NCI-H1105 (cell line): ENCODE measurements at places on chromosomes 13 and 19.

GRCh38 chr19:11293433-11294389, 2.2 kb upstream of the TSPAN16 start:
- DNase-seq, result peak; percentile 81

DNA sequence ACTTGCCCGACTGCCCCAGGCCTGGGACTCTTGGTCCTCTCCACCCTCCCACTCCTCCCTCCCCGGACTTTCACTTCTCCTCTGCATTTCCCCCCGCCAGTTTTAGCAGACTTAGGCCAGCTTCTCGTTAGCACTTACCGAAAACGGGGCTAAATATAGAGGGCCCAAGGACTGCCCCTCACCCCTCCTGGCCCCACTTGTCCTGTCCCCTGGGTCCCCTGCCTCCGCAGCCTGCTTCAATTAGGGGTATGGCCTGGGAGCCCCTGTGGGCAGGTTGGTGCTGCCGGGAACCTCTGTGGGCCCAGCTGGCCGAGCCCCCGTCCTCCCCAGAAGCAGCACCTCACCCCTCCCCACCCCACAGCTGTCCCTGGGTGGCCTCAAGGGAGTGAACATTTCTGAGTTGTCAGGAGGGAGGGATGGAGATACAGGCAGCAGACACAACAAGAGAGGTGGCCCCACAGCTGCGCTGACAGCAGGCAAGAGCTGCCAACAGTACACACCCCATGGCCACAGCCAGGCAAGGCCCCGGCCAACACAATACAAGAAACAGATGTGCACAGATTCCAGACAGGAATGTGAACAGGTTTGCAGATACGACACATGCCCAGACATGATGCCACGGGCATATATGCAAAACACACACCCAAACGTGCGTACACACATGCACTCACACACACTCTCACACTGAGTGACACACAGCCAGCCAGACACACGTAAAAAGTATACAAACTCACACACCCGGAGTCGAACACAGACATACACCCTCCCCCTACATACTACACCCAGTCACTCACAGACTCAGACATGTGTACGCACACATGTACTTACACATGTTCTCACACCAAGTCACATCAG, 2.6 kb downstream of the POU2F2 start:
- DNase-seq, result no peak

GRCh38 chr19:41192574-41193429, at the start of gene CYP2S1:
CYP2S1 (plus strand) TSS chr19:41193219; CDS start chr19:41193265, 46 bp downstream.
- DNase-seq, result no peak

DNA sequence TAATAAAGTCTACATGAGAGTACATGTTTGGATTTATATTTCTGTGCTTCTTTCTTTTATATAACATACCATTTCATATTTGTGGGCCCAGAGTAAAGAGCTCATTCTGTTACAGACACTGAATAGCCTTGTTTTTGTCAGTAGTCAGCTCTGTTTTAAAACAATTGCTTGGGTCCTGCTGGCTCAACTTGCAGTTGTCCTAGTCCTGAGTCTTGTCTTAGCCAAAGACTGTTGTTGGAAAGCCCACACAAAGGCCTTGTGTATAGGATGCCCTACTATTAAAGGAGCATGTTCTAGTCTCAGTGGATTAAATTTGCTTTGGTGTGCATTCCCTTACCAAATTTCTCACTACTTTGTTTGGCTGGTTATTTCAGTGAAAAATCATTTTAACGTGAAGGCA, 3.8 kb upstream of the KCNRG start:
- no peak for DNase-seq

DNA sequence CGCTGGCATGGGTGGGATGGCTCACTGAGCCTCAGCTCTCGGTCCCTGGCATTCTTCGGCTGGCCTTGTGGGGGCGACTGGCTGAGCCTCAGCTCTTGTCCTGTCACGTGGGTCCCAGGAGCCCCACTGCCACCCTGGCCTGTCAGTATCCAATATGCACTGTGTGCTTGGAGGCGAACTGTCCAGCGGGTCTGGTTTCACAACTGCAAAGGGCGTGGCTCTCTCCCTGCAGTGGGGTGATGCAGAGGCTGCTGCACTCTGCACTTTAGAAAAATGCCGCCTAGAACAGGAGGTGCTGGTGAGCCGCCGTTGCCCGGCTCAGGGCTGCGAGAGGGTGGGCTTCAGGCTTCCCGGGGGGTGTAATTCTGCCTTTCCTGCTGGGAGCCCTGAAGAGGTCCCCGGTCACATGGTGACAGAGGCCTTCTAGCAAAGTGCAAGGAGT, 17.0 kb upstream of the TMEM255B start:
- no peak for DNase-seq

- DNase-seq, result no peak
These were observed 608 bp downstream of the MYADM start for GRCh38 chr19:53868091-53868891.

GRCh38 chr19:6739883-6740588, 556 bp downstream of the TRIP10 start:
- DNase-seq, result no peak

DNA sequence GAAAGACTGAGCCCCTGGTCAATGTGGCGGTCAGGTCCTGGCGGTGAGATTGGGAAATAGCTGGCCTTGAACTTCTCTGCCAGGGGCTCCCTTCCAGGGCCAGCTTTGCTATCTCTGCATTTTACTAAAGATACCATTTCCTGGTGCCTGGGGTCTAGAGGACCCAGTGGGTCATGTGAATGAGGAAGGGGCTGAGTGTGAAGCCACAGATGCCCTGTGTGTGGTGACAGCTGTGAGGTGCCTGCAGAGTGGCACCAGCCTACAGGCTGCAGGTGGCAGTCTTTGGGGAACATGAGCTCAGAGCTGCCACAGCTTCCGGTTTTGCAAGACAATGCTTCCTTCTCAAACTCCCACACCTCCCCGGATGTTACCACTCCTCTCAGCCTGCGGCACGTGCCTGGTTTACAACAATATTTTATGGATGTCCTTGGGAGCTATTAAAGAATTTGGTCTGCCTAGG, 5.2 kb upstream of the MLNR start:
- no peak for DNase-seq

DNA sequence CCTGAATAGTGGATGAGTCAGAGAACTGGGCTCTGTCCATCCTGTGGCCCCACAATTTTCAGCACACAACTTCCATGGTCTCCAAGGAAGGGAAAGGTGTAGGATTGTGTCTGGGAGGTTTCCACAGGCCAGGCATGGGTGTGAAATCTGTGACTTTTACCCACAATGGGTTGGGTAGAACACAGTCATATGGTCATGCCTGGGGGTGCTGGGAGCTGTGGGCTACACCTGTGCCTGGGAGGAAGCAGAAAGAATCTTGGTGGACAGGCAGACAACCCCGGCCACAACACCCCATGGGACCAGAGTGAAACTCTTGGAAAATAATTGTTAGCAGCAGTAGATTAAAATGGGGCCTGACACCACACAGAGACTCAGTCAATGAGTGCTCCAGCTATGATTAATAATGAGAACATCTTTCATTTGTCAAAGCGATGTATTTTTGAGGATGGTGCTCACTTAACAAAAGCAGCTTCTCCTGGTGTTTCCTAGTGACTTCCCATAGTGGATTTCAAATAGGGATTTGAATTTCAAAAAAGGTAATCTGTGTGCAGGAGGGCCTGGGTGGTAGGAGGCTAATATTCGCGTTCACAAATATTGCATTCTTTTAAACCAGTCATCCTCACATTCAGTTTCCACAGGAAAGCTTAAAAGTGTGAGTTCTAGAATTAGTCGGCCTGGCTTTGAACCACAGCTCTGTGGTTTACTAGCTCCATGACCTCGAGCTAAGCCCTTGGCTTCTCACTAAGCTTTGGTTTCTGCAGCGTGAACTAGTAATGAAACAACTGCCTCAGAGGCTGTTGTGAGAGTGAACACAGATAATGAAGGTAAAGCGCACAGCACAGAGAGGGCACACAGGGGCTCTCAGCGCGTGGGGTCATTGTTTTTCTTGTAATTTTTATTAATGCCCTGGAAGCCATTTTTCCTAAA, 89.3 kb upstream of the UQCRFS1 start:
- DNase-seq, result no peak

- no peak for DNase-seq
These were observed 12.5 kb upstream of the ZNF675 start for GRCh38 chr19:23699521-23699860.

- DNase-seq, result no peak
These were observed 20.4 kb downstream of the AMER2 start for GRCh38 chr13:25151626-25152195.

GRCh38 chr13:36362914-36363313, 16.7 kb upstream of the SPART start:
- no peak for DNase-seq

- no peak for DNase-seq
These were observed 129.7 kb downstream of the SLC7A1 start for GRCh38 chr13:29465741-29466293.

DNA sequence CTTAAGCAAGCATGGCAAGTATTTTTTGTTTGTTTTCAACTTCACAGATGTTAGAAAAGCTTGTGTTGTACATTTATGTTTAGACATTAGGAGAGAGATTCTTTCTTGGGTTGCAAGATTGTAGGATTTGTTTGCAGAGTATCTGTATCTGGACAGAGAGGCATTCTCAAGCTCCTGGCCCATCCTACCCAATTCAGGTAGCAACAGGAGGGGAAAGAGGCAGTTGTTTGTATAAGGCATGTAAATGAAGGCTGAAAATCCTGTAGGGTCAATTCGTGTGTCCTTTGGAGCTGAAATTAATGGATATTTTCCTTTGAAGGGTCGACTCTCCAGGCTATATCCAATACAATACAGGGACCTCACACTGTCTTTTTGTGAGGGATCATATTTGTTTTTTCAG, 147.3 kb downstream of the KCNRG start:
- no peak for DNase-seq

DNA sequence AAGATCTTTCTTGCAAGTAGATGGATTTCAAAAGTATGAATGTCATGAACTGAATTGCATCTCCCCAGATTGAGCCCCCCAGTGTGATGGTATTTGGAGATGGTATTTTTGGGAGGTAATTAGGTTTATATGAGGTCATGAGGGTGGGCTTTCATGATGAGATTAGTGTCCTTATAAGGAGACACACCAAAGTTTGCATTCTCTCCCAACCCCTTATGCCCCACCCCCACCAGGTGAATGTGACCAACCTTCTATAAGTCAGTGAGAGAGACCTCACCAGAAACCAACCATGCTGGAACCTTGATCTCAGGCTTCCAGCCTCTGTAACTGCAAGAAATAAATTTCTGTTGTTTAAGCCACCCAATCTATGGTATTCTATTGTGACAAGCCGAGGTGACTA, 71.3 kb upstream of the POSTN start:
- DNase-seq, result no peak

DNA sequence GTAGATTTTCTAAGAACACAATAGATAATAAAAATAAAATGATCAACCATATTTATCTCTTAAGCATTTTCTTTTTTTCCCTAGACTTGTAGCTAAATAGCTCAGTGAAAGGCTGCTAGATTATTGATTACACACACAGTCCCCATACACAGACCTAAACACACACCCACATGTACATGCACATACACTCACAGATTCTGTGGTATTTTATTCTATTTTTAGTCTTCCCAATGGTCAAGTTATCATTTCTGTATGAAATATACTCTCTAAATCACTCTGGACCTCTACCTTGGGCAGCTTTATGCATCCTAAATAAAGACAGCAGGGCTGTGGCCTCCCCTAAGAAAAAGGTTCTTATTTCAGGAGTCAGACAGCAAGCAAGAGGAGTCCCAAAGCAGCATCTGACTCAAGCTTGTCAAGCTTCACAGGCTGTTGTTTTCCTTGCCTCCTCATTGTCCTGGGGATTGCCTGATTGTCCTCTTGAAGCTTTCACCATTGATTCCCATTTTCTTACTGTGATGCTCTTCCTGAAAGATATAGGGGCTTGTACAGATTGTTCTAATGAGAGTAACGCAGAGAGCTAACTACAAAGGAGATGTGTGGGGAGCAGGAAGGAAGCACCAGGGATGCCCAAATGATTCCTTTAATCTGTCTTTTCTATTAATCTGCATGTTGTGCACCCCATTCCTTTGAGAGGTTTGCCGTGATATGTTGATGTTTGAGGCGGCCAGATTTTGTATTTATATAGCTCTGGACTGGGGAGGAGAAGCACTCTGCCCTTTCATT, 986.5 kb downstream of the PCDH17 start:
- no peak for DNase-seq

GRCh38 chr19:12607631-12608030, 3.0 kb downstream of the ZNF490 start:
- no peak for DNase-seq

DNA sequence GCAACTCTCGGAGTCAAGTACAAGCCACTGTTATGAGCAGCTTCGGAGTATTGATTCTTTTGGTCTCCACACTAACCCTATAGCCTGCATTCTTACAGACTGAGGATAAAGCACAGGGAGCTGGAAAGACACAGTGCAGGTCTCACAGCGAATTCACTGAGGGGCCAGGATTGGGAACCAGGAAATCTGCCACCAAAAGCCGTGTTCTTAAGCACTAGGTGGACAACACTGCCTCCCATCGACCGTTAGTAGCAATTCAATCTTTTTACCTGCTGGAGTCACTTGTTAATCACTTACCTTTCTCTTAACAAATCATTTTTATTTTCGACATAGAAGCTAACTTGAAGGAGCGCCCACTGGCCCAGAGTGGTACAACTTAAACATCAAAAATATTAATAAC, 6.3 kb downstream of the PMIS2 start:
- peak; percentile 4 for DNase-seq

DNA sequence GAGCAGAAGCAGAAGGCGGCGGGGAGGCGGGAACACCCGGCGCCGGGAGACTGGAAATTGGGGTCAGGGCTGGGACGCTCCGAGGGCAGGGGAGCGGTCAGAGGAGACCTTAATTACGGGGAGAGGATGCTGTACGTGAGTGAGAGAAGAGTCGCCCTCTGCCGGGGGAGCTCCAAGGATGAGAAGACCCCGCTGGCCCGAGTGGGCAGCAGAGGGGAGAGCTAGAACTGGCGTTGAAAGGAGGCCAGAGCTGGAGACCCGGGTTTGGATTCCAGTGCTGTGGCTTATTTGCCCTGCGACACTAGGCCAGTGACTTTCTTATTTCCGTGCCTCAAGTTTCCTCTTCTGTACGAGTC, 536 bp downstream of the FAM32A start:
- peak; percentile 22 for DNase-seq

- DNase-seq, result no peak
These were observed 51.6 kb downstream of the CHST8 start for GRCh38 chr19:33673258-33673875.

GRCh38 chr13:64234255-64234654, 2818.6 kb upstream of the PCDH20 start:
- no peak for DNase-seq

DNA sequence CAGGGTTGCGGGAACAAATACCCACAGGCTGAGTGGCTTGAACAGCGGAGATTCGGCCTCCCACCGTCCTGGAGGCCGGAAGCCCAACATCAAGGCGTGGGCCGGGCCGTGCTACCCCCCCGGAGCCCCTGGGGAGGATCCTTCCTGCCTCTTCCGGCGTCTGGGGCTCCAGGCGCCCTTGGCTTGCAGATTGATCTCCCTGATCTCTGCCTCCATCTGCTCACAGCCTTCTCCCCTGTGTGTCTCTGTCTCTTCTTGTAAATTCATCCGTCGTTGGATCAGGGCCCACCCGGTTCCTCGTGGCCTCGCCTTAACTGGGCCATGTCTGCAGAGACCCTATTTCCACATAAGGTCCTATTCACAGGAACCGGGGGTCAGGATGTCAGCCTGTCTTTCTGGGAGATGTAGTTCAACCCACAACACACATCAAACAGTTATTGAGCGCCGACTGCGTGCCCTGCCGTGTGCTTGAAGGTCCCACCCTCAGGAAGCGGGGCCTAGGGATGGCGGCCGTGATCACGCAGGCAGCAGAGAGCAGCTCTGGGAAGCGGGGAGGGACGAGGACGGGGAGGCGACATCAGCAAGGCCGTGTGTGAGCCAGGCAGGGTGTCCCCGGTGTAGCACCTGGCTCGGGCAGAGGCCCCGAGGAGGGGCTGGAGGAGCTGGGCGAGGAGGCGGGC, 21.3 kb downstream of the HCN2 start:
- no peak for DNase-seq

- no peak for DNase-seq
These were observed 22.8 kb downstream of the HAUS8 start for GRCh38 chr19:17052439-17052838.
